GOT3 (cell line): ENCODE measurements at places on chromosomes 3 and 15.

DNA sequence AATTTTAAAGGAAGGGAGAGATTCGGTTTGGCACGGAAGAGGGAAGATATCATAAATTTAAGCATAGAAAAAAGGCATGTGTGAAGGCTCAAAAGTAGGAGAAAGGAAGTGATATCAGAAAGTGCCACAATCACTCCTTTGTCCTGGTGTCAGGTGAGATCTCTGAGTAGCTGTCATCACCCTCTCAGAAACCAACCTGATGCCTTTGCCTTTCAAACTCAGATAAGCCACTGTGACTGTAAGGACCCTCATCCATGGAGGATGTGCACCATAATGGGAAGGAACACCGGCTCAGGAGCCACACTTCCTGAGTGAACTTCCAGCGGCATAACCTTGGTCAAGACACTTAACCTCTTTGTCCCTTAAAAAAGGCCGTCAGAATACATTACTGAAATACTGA lies 318.7 kb upstream of the SEMA6D start:
- DNase-seq = no peak

DNA sequence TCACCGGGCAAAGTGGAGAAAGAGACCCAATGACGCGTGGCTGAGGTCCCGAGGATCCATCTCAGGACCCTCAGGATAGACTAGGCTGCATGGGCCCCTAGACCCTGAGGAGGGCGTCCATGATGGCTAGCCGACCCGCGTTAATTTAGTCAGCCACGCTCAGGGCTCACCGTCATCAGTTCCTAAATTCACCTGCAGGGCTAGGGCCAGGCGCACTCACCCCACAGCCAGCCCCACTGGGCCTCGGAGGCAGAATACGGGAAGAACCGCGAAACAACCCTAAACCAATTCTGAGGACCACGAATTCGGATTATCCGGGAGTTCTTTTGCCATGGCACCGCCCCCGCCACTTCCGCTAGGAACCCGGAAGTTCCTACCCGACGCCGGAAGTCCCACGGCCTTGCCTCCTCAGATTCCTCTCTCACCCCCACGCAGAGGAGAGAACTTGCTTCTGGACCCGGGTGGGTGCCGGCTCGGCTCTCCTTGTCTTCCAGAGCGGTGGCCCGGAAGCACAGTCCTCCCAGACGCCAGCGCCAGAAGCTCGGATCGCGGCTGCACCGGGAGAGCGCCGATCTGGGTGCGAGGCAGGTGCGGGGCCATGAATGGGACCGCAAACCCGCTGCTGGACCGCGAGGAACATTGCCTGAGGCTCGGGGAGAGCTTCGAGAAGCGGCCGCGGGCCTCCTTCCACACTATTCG lies at the start of the genes EAF1 and METTL6:
EAF1 (plus strand) TSS at position 417 of the 699 bp plus-strand sequence; CDS start at position 599, 182 bp downstream.
METTL6 (minus strand) TSS at position 363 of the 699 bp plus-strand sequence. CDS start 1,033 bp downstream, outside the sequence.
- peak; percentile 53 for DNase-seq

- DNase-seq = no peak
Measured at GRCh38 chr15:60569596-60569995, 90.7 kb upstream of the ICE2 start.

DNA sequence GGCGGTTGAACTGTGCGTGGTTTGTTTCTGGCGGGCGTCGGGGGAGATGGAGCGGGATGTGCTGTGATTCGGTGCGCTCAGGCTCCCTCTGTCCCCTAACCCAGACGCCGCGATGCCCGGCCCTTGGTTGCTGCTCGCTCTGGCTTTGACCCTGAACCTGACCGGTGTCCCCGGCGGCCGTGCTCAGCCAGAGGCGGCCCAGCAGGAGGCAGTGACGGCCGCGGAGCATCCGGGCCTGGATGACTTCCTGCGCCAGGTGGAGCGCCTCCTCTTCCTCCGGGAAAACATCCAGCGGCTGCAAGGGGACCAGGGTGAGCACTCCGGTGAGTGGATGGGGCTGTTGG lies 1.2 kb downstream of the TRH start:
- DNase-seq = no peak

- DNase-seq = no peak
Measured at GRCh38 chr3:64935971-64936370, 248.2 kb upstream of the ADAMTS9 start.

GRCh38 chr3:178325330-178325729 lies 210.9 kb upstream of the KCNMB2 start:
- DNase-seq = no peak

GRCh38 chr15:67136802-67137201 lies 71.4 kb downstream of the SMAD3 start:
- DNase-seq = no peak

- DNase-seq = no peak
Measured at GRCh38 chr3:73225991-73226390, 164.5 kb downstream of the EBLN2 start.

- no peak for DNase-seq
Measured at GRCh38 chr15:80844011-80844732, 65.0 kb downstream of the CEMIP start.

DNA sequence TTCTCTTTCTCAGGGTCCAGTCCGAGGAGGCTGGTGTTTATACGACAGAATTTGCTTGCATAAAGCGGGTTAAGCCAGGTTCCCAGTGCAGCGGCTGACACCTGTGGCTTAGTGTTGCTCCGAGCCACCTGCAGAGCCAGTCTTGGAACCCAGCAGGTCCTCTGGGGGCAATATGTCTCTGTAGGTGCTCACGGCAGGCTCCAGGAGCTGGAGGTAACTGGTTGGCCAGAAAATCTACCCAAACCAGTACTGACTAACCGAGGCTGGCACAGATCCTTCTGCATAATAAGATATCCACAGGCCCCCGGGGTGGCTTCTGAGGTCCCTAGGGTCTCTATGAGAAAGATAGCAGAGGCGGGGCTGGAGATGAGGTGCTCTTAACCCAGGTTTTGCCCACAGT lies 3.2 kb downstream of the MGLL start:
- no peak for DNase-seq

DNA sequence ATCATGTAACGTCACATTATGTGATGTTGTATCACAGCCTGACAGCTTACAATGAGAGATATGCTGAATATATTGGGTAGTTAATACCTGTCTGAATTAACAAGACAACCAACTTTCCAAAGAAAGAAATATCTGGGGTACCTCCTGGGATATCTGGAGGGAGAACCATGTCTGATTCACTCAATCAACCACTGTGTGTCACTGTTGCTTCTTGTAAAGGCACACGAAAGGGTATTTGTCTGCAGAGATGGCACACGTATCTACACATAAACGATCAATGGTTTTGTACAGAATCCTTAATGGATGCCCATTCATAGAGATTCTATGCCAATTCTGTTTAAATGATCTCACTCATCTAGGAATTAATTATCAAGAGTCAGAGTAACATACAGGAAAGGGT lies 252.1 kb upstream of the TMCO5A start:
- no peak for DNase-seq

- no peak for DNase-seq
Measured at GRCh38 chr15:98103570-98103969, 143.1 kb downstream of the ARRDC4 start.

DNA sequence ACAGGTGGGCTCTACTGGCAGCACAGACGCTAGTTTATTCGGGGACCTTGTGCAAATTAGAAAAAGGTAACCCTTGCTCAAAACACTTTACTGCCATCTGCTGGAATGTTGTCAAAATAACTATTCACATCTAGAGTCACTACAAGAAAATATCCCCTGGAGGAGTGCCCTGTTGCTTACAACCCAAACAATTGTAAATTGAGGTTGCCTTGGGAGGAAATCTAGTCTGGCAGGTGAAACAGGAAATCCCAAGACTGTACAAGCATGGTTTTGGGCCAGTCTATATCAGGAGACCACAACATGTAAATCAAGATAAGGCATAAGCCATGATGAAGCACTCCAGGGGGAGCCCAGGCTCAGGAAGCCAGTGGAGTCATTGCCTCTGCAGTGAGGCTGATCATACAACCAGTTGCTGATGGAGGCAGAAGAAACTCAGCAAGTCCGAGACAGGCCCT lies 136.8 kb upstream of the ACP3 start:
- DNase-seq = no peak

GRCh38 chr15:28954466-28955159 lies 68.8 kb downstream of the APBA2 start:
- DNase-seq = no peak

DNA sequence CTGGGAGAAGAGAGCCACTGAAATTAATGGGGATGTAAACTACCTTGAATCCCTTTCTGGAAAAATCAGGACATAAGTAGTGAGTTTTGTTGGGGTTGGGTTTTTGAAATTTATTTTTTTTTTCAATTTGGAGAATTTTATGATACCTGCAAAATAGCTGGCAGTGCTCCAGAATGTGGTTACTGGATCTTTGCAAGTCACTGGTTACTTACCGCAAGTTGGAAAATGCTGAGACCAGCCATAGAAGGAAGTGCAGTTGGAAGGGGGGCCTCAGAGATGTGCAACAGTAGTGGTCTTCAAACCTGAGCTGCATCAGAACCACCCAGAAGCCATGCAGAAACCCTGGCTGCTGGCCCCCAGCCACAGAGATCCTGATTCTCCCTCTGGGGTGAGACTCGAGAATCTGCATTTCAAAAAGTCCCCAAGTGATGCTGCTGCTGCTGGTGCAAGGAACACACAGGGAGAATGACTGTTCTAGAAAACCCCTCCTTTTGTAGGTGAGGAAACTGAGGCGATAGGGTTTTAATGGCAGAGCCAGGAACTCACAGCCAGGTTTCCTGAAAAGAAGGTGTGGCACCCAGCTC lies 39.7 kb downstream of the SEMA5B start:
- DNase-seq = no peak

GRCh38 chr3:179840985-179841384 lies 188.1 kb downstream of the USP13 start:
- DNase-seq = no peak

GRCh38 chr15:41978534-41978933 lies 6.2 kb upstream of the EHD4 start:
- no peak for DNase-seq

DNA sequence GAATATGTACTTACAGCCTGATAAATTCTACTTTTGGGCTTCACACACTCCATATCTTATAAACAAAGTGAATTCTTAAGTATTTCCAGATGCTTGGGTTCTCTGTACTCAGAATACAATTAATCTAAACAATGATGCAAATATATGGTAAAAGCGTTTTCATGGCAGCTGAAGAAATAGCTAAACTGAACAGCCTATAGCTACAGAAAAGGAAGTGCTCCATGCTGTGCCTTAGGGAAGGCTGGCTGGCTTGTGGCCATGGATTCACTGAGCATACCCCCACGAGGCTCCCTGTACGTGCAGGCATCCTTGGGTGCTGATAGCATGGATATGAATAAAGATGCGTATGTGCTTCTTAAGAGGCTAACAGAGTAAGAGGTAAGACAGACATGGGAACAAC lies 264.0 kb downstream of the KLF13 start:
- DNase-seq = no peak

DNA sequence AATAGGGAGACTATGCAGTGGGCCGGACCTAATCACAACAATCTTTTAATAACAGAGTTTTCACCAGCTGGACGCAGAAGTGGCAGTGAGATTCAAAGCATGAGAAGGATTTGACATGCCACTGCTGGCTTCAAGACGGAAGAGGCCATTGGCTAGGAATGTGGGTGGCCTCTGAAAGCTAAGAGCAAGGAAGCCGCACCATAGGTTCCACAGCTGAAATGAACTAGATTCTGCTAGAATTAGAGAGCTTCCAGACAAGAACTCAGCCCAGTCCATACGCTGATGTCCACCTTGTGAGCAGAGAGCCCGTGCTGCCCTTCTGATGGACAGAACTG lies 6.9 kb upstream of the NCBP2 start:
- no peak for DNase-seq

GRCh38 chr3:13197281-13197680 lies 124.1 kb upstream of the IQSEC1 start:
- DNase-seq = no peak

GRCh38 chr3:97860364-97860763 lies 38.6 kb downstream of the CRYBG3 start:
- no peak for DNase-seq

DNA sequence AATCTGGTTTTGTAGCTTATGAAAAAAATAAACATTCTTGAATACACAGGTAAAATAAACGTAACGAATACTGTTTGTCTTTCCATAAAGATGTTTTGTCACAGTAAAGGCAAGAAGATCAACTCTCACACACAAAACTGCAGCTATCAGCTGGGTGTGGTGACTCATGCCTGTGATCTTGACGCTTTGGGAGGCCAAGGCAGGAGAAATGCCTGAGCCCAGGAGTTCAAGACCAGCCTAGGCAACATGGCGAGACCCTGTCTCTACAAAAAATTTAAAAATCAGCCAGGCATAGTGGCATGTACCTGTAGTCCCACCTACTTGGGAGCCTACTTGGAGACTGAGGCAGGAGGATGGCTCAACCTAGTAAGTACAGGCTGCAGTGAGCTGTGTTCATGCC lies 39.6 kb downstream of the CBLB start:
- no peak for DNase-seq

DNA sequence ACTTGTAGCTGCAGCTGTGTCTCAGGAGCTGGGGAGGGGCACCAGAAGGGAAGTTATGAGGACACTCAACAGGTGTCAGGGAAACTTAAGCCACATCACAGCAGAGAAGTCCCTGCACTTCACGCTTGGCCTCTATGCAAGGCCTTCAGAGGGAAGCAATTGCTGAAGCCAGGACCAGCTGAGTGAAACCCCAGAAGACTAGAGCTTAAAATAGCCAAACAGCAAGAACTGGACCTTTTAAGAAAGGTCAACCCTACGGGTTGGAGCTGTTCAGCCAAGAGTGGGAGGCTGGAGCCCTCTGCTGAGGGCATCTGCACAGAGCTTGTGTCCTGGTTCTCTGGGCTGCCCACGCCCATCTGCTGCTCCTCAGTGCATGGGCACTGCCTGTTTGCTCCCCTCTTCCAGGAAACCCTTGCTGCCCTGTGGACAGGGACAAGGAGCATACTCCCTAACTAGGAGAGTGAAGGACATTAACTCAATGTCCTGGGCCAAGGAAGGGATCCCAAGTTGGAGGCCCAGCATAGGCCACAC lies 3.9 kb upstream of the GRAMD2A start:
- no peak for DNase-seq

DNA sequence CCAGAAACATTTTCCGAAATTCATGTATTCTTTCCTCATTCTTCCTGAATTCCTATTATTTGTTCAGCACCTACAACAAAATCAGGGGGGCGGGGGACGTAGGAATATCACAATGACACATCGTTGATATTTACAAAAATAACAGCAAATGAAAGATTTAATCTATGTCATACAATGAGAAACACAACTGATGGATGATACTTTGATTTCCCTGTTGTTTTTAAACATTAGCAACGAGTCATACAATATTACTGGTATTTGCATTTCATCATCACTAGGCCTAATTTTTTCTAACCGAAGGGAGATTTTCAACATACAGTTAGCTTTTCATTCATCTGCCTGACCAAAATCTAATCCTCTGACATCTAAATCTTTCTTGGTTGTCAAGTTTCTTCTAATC lies 45.3 kb upstream of the INO80 start:
- DNase-seq = no peak

GRCh38 chr3:71662056-71662455 lies 63.1 kb downstream of the EIF4E3 start:
- DNase-seq = no peak
